ENCODE measurements at places on chromosomes 6 and 20.

GRCh38 chr6:151243481-151243880, 3.7 kb downstream of the AKAP12 start:
- no peak for DNase-seq

GRCh38 chr20:48898896-48899530, 22.5 kb upstream of the ARFGEF2 start:
- no peak for DNase-seq

DNA sequence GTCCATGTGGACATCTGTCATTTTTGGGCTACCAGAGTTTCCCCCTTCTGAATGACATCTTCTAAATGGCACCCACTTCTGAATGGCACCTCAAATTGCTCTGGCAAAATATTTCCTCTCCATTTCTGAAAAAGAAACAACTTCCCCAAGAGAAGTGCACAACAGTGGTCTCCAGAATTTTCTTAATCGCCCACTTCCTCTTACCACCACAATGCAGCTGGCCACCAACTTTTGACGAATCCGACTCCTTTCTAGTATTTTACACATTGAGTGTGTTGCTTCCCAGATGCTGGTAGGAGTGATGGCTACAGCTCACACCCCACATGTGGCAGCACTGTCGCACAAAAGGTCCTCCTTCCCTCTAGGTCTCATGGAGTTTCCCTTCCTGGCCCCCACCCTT, 216.1 kb downstream of the FOXA2 start:
- DNase-seq = no peak

DNA sequence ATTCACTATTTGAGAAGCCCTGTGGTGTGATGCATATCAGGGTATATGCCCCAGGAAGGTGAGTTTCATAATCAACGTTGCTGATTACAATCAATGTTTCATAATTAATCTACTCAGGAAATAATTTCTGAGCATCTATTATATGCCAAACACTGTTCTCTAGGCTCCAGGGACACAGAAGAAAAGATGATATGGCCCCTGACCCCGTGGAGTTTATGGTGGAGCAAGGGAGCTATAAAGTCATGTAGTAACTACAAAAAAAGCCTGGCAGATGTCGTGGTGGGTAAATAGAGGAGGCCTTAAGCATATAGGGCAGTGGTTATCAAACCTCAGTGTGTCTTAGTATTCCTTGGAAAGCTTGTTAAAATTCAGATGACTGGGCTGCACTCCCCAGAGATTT, 40.1 kb upstream of the BCAS1 start:
- no peak for DNase-seq

- DNase-seq = no peak
These were observed 200.5 kb upstream of the POU3F2 start for GRCh38 chr6:98633886-98634285.

DNA sequence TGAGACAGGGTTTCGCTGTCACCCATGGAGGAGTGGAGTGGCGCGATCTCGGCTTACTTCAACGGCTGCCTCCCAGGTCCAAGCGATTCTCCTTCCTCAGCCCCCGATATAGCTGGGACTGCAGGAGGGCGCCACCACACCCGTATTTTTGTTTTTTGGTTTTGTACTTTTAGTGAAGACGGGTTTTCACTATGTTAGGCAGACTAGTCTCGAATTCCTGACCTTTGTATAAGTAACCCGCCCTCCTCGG, 115.4 kb upstream of the BTN3A2 start:
- no peak for DNase-seq

DNA sequence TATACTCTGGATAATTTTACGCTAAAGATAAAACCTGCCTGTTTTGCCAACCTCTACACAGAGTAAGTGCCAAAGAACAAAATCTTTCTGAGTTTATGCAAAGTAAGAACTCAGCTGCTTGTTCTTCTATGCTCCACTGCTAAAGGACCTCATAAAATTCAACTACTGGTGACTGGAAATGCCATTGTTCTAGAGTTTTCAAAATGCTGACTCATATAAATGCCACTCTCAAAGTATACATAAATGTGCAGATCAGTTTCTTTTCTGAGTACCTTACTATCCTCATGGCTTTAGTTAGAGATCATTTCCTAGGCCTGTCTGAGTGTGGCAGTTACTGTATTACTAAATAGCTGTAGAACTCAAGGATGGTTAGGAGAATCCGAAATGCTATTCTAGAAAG, 45.6 kb downstream of the LYRM4 start:
- DNase-seq = no peak

GRCh38 chr6:146923205-146923833, 280.9 kb upstream of the STXBP5 start:
- no peak for DNase-seq

DNA sequence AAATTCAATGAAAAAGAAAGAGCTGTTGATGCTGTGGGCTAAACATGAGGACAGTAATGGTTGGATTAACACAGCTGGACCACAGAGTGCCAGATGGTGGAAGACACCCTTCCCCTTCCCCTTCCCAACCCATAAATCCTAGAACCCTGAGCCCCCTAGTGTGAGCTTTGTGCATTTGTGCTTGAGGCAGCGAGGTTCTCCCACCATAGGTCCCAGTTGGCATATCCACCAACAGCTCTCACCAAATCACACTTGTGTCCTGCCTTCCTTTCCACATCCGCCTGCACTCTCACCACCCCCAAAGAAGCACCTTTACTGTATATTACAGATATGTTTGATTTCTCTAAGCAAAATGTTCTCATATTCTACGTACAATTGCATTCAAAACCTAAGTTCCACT, 32.8 kb upstream of the HBS1L start:
- peak; percentile 10 for DNase-seq

- DNase-seq = no peak
These were observed 54.6 kb downstream of the GMDS start for GRCh38 chr6:2190661-2191389.

- no peak for DNase-seq
These were observed 13.6 kb upstream of the IBTK start for GRCh38 chr6:82260997-82261732.

DNA sequence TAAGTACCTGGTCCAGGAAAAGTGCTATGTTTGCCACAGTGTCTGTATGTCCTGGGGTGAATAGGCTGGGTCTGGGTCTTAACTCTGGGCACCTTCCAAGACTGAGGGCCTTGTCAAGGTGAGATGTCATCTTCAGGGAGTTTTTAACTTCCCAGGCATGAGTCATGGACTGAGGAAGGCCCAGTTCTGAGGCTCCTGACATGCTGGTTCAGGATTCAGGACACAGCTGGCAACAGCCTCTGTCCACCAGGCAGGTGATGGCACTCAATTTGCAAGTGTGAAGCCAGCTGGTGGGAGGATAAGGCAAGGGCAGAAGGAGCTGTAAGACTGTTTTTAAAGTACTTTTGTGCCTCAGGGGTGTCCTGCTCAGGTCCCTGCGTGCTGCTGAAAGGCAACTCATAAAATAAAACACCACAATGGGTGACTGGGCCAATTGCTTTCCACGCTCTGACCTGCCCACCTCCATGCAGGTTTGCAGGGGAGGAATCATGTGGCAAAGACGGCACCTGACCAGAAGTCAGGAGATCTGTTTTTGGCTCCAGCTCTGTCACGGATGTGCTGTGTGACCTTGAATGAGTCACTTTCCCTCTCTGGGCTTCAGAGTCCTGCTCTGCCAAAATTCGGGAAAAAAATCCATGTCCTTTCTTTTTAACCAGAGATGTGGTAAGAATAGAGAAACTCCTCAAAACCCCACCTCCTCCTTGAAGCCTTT, 4.9 kb upstream of the PACSIN1 start:
- no peak for DNase-seq

GRCh38 chr20:50477239-50477872, 32.8 kb upstream of the PTPN1 start:
- DNase-seq = no peak

DNA sequence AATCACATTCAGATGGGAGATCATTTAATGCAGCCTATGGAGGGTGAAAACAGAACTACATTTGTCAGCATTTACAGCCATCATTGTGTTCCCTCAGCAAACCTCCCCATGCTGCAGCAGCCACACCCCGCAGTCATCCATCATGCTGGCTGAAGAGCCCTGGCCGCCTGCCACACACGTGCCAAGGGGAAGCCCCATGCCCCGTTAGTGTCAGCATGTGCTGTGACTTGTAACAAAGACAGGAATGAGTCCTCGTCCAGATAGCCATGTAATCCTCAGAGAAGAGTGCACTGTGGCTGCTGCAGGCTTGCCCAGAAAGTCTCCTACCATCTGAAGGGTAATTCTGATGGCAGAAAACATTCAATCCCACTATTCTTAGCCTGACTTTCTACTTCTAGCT, 1097.8 kb downstream of the KIF16B start:
- DNase-seq = no peak
